Mammary epithelial cell (primary cell): ENCODE measurements at places on chromosomes 4 and X.

- DNase-seq: peak; percentile 52
These were observed 133.6 kb upstream of the GIMD1 start for GRCh38 chr4:106502106-106502699.

GRCh38 chr4:83108101-83108861 lies 6.2 kb downstream of the PLAC8 start:
- DNase-seq: no peak

- no peak for DNase-seq
These were observed 24.9 kb downstream of the TNMD start for GRCh38 chrX:100609591-100609990.

DNA sequence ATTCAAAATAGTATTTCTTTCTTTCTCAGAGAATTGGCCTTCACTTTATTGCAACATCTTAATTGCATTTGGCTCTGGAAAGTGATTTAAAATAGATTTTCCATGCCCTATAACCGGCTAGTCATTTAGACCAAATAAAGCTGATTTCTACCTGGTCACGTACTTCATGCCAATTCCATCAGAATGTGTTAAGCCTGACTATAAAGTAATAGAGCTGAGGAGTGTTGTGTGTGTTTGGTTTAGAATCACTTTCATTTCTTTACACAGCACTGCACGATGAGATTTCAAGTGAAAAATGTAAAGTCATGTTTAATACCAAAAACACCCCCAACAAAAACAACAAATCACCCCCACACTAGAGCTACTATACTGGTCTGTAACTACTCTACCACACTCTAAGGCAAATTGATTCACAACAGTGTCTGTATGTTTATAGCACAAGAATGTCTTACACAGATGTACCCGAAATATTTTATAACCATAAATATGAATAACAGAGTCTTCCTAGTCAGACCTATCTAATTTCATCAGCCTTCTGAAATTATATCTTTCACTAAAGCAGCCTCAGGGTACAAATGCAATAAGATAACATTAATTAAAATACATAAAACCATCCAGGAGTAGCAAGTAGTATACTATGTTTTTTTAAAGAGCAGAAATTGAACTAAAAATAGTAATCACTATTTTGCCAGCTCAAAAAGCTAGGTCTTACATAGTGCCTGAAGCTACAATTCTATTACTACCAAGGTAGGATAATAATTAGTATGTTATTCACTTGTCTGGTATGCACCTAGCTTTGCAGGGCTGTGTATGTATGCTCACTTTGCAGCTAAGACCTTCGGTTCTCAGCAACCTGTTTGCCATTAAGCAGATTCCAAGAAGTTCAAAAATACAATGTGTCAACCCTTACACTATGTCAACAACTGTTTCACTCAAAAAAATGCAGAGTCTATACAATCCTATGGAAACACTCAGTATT lies 28.4 kb downstream of the APBB2 start:
- peak; percentile 58 for DNase-seq

GRCh38 chrX:12955882-12956703 lies 18.8 kb upstream of the TMSB4X start:
- DNase-seq: peak; percentile 73

DNA sequence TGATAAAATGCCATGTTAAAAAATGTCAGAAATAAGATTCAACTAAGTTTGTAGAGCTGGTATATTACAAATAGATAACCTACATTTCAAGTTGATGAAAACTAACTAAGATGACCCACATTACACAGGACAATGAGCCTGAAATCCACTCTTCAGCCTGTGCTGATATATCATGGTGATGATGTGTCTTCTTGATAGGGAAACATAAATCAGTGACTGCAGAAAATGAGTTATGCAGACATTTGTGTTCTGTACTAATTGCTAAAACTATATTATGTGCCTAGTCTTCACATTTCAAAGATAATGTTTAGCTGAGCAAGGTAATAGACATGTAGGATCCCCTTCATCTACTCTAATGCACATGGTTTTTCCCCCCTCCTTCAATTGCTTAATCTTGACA lies 331.6 kb upstream of the F9 start:
- no peak for DNase-seq
